Osteocyte (in vitro differentiated cells): ENCODE measurements at places on chromosomes 12 and 14. TPM values are rescaled to one million over a fixed set of nuclear protein-coding genes. Genes with fewer than 3 reads are reported as not detected.
A peak's percentile ranks its signal among the peaks of the same experiment; 100 is the strongest.

SLC10A1 gene
- not detected in 2 replicates for total RNA-seq

POTEM gene
- total RNA-seq, result not detected in 2 replicates

RHOJ gene
- 63.6 and 69.7 TPM in 2 replicates for total RNA-seq

CAPZA3 gene
- not detected in 2 replicates for total RNA-seq

OTOGL gene
- total RNA-seq, result 0.19 and 0.21 TPM in 2 replicates

WNT5B gene
- 88.7 and 99.5 TPM in 2 replicates for total RNA-seq

DNA sequence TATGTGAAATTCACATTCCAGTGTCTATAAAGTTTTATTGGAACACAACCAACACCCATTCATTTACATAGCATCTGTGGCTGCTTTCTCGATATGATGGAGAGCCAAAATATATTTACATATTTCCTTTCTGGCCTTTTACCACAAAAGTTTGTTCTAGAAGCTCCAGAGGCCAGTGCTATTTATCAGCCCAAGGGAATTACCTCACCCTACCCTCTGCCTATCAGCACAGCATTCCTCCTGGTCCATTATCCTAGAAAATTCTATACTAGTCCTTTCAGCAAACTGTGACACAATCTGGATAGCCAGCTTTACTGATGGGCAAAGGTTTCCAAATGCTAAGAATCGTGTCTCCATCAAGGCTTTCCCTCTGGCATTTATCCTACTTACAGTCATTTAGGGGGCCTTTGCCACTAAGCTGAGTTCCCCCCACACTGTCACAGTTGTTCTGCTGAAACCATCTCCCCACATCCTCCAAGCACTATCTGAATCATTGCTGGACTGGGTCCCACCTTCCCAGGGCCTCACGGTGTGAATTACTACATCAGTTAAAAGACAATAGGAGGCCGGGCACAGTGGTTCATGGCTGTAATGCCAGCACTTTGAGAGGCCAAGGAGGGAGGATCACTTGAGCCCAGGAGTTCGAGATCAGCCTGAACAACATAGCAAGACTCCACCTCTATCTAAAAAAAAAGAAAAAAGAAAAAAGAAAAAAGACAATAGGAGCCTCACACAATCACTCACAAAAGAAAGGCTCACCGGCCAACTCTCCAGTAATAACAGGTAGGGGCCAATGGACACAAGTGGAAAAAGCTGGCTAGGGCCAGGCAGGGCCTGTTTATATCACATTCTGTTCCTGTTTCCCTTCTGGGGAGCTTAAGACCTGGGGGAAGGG is 12.1 kb downstream of the SYNE3 start:
- H3K4me1 ChIP-seq, result peaks cover 59% of the 10 kb centered on the region
- H3K36me3 ChIP-seq, result peaks cover 44% of the 10 kb centered on the region
- H3K27me3 ChIP-seq, result no peaks in the 10 kb centered on the region
- H3K4me3 ChIP-seq, result no peak overlapping the region
- H3K27ac ChIP-seq, result peak overlapping the region; percentile 47
- DNase-seq, result no peak

GRCh38 chr12:70365398-70365647 is 767 bp upstream of the KCNMB4 start:
- no peak overlapping the region for H3K27ac ChIP-seq
- H3K4me1 ChIP-seq, result peaks cover 15% of the 10 kb centered on the region
- H3K27me3 ChIP-seq, result peaks cover 51% of the 10 kb centered on the region
- H3K36me3 ChIP-seq, result no peaks in the 10 kb centered on the region

GRCh38 chr12:41507286-41507685 is 319.2 kb downstream of the PDZRN4 start:
- no peaks in the 10 kb centered on the region for H3K36me3 ChIP-seq
- no peak for DNase-seq
- peaks cover 23% of the 10 kb centered on the region for H3K27me3 ChIP-seq
- H3K4me1 ChIP-seq, result no peaks in the 10 kb centered on the region
- H3K4me3 ChIP-seq, result no peak overlapping the region

GRCh38 chr12:57148469-57149244 is 1.2 kb upstream of the LRP1-AS start:
- no peak for DNase-seq
- peaks cover 43% of the 10 kb centered on the region for H3K36me3 ChIP-seq
- peak overlapping the region; percentile 51 for H3K4me3 ChIP-seq
- peak overlapping the region; percentile 91 for H3K27ac ChIP-seq

DNA sequence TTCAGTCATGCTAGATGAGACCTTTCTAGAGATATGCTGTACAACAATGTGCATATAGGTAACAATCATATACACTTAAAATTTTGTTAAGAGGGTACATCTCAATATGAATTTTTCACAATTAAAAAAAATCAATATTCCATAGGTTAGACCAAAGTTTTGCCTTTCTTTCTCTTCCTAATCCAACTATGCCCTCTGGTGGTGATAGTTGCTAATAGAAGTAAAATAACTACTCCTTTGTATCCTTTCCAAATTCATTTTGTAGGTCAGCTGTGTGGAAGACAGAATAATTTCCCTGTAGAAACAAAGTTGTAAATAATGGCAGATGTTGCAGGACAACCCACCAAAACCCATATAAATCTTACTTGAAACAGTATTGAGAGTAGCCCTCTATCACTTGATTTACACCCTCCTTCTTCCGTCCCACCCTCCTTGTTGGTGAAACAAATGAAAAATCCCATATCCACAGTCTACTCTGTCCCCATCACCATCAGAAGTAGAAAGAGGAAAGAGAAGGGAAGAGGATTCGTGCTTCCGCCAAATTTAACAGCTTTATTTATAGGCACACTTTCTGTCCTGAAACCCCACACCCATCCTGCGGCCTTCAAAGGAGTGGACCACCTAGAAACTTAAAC is 34.2 kb upstream of the KICS2 start:
- H3K27ac ChIP-seq, result no peak overlapping the region
- H3K27me3 ChIP-seq, result no peaks in the 10 kb centered on the region
- H3K36me3 ChIP-seq, result no peaks in the 10 kb centered on the region
- no peaks in the 10 kb centered on the region for H3K4me1 ChIP-seq
- no peak overlapping the region for H3K4me3 ChIP-seq

GRCh38 chr14:102929241-102930137 is 7.0 kb downstream of the AMN start:
- H3K36me3 ChIP-seq, result peaks cover 6% of the 10 kb centered on the region
- H3K4me1 ChIP-seq, result peaks cover 2% of the 10 kb centered on the region
- DNase-seq, result no peak
- no peaks in the 10 kb centered on the region for H3K27me3 ChIP-seq

DNA sequence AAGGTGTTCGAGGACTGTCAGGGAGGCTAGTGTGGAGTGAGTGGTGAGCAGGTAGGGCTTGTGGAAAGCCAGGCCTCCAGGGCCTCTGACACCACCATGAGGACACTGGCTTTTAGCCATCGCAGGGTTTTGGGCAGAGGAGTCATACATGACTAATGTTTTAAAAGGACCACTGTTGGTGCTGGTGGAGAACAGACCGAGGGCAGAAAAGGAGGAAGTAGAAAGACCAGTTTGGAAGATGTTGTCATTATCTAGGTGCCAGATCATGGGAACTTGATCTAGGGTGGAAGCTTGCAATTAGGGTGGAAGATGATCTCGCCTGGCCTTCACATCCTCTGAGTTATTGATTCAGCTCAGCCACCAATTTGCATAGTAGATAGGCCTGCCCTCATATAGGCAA is 144.2 kb downstream of the C12orf75 start:
- no peak overlapping the region for H3K4me3 ChIP-seq
- DNase-seq, result peak; percentile 46
- no peak overlapping the region for H3K27ac ChIP-seq
- H3K4me1 ChIP-seq, result peaks cover 9% of the 10 kb centered on the region
- no peaks in the 10 kb centered on the region for H3K27me3 ChIP-seq

DNA sequence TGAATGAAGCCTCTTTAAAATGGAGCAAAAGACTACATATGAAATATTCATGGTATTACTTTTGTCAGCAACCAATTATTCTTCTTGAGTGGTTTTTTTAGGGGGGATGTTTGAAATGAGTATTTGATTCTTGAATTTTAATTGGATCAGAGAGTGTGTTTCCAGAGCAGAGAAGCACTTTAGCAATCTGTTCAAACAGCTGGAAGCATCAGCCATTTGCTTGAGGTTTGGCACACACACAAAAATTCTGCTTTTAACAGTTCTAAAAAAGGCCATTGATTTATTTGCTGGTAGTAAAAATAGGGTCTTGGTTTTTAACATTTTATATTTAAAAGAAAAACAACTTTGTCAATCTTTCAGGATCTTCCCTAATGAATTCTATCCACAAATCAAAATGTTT is 292.7 kb downstream of the LRFN5 start:
- H3K36me3 ChIP-seq, result no peaks in the 10 kb centered on the region
- no peak overlapping the region for H3K4me3 ChIP-seq
- DNase-seq, result no peak
- peaks cover 1% of the 10 kb centered on the region for H3K4me1 ChIP-seq
